AML-193 (cell line): ENCODE measurements at places on chromosomes 3 and 15.

DNA sequence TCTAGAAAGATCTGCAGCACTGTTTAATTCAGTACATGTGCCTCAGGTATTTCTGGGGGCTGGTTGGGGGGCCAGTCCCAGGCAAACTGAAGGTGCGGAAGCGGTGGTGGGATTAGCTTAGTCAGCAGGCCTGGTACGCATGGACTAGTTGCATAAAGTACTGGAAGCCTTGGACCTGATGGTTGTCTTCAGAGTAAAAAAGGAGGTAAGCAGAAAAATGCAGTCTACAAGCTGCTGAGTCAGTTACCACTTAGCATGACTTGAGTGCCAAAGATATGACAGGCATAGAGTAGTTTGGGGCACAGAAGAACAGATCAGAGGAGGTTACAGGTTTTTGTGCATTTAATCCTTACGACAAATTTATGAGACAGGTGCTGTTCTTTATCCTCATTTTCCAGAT lies 19.9 kb upstream of the GOLGA8J start:
- no peak for DNase-seq

DNA sequence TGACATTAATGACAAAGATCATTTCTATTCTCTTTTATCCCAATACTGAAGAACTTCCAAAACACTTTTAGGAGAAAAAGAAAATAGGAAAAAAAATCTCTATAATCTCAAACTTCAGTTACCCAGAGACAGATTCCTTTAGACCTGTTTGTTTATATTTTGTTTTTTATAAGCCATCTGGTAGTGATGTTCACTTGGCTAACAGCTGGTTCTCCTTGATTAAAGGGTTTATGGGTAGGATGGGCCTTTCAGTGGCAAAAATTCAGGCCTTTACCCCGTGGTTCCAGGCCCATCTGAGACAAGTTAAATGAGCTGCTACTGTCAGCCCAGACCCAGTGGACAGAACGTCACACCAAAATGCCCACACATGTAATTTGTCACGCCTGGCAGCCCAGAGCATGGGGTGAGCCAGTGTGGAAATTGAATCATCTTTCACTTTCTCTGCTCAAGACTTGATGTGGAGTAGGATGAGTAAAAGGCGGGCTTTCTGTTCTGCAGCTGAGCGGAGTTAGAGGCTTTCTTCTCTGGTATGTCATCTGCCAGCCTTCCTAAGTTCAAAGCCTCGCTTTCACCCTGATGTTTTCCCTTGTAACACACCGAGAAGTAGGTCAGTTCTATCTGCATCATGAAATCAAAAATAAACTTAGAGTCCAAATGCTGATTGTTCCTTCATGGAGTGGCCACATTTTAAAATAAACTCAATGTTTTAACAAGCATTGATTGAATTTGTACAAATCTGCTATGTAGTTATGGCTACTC lies 62.5 kb upstream of the SKOR1 start:
- DNase-seq = no peak

- no peak for DNase-seq
Observed at GRCh38 chr3:166304584-166304983, 467.4 kb upstream of the BCHE start.

- DNase-seq = no peak
Observed at GRCh38 chr3:56025326-56025725, 442.9 kb downstream of the ERC2 start.

GRCh38 chr15:67048281-67049279 lies 16.8 kb upstream of the SMAD3 start:
- no peak for DNase-seq

- peak; percentile 34 for DNase-seq
Observed at GRCh38 chr3:53161820-53162671, 1.0 kb downstream of the PRKCD start.

DNA sequence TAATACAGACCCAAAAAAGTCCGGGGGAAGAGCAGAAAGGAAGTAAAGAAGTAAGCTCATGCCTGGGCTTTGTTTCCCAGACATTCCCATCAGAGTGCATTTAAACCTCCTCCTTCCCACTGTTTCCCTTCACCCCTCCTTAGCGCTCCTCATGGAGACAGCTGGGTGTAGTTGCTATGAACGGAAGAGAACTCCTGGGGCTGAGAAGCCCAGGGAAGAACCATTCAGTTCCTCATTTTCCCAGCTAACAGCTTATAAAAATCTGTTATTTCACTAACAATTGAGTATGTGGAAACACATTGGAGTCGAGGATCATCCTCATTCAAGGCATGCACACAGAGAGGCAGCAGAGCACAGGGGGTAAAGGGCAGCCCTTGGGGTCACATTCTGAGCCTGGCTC lies 299.3 kb downstream of the SHQ1 start:
- DNase-seq = no peak

GRCh38 chr15:33358306-33358705 lies 47.5 kb downstream of the RYR3 start:
- DNase-seq = no peak

DNA sequence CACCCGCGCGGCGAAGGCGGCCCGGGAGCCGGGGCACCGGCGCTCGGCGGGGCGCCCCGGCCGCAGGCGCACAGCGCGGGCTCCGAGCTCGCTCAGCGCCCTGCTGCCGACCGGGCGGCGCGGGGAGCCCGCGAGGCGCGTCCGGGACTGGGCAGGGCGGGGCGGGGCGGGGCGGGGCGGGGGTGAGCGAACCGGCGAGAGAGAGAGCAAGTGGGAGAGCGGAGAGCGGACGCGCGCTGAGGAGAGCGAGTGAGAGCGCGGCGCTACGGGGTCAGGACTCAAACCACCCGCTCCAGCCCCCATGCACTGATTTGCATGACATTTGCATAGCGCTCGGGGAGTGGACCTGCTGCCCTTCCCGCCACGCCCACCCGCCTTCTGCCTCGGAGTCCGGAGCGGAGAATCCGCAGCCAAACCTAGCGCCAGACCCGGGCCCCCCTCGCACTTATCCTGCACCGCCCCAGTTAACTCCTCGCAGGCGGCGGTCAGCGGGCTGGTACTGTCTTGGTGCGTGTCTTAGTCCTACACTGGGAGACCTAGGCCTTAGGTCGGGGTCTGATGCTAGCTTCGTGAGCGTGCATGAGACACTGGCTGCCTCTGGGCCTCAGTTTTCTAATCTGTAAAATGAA lies at the start of gene MYLK:
Gene MYLK (minus strand): TSS at position 130 of the 629 bp plus-strand sequence. CDS start 90,491 bp downstream, outside the sequence.
- no peak for DNase-seq

DNA sequence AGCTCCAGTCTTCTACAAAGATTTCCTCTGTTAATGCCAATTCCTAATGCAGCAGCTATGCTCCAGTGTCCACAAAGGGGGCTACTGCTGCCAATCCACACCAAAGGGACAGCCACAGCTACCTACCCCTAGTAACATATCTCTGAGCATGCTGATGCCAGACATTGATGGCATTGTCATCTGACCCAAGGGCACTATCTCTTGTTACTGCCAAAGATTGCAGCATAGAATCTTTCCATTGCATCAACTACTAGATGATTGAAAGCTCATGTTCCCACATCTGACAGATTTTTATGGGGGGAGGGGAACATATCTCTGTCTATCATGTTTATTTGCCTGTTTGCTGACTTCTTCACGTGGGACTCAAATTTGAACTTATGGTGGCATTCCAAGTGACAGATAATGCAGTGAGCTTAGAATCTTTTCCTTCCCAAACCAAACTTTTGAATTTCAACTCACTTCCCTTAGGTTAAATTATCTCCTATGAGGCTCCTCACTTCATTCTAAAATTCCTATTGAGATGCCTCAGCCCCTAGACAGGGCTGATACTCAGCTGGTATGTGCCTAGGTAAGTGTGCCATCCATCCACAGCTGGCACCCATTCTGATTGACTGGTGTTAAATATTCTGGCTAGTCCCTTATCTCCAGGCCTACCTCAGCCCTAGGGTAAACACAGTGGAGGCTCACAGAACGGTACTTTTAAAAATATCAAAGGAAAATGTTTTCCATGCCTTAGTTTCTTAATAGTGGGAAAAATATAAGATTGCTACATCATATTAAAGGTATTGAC lies 100.3 kb downstream of the STRIT1 start:
- DNase-seq = no peak

GRCh38 chr3:5301651-5302297 lies 114.3 kb downstream of the EDEM1 start:
- DNase-seq = no peak

GRCh38 chr3:159322322-159322939 lies 520.6 kb downstream of the MFSD1 start:
- peak; percentile 41 for DNase-seq
